Fibroblast of the aortic adventitia (primary cell): ENCODE measurements at places on chromosomes 7 and 10.

GRCh38 chr10:45439873-45440272 is 65.9 kb downstream of the ALOX5 start:
- DNase-seq, result no peak

DNA sequence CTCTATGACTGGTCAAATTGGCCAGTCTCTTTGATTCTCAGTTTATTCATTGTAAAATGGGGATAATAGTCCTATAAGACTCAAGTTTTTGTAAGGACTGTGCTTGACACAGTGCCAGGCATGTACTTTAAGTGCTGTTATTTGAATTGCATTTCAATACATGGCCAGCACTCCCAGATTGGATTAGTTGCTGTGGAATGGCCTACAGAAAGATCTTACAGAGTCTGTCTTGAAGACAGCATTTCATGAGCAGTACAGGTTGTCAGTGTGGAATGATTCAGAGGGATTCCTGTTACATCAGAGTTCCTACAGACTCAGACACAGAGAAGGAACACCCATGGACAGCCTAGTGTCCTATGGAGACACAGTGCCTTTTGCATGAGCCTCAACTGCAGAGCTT is 238.1 kb upstream of the BMPER start:
- DNase-seq, result peak; percentile 2

- DNase-seq, result peak; percentile 66
These were observed 614 bp upstream of the IFIT2 start for GRCh38 chr10:89301232-89301631.

DNA sequence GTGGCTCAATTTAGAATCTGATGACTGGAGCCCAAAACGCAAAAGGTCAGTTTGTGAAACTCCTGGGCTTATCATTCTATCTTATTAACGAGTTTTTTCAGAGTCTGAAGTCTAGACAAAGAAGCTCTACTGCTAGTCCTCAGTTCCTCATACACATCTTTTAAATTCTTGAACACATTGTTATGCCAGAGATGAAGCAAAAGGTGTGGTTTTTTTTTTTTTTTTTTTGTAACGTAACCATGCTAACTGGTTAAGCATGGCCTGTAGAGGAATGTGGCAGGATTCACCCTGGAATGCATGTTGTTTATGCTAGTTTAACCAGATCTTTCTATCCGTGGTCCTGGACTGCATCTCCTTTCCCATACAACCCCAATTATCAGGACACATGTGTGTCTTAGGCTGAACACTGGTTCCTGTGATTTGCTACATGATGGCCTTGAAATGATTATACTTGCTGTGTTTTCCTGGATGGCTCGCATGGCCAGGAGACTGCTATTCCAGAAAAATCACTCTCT is 79.3 kb upstream of the MDFIC start:
- DNase-seq, result no peak

DNA sequence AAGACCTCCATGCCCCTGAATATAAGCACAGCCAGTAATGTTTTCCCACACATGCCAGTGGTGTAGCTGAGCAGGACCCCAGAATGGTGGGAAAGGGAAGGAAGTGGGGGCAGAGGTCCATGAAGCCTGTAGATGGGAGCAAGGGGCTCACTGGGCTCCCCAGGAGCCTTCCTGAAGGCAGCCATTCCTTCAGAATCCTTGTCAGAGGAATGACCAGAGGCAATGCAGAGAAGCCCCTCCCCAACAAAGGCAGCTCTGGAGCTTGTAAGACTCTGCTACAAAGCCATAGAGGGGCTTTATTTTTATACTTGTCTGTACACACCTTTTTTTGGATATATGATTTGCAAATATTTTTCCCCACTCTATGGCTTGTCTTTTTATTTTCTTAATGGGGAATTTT is 165.0 kb upstream of the TCF7L2 start:
- no peak for DNase-seq

- peak; percentile 71 for DNase-seq
These were observed 52.5 kb downstream of the GPR37 start for GRCh38 chr7:124713086-124713485.

GRCh38 chr10:11118686-11119085 is 101.0 kb downstream of the CELF2 start:
- DNase-seq, result no peak

GRCh38 chr10:6819301-6819700 is 239.2 kb upstream of the PRKCQ start:
- no peak for DNase-seq

DNA sequence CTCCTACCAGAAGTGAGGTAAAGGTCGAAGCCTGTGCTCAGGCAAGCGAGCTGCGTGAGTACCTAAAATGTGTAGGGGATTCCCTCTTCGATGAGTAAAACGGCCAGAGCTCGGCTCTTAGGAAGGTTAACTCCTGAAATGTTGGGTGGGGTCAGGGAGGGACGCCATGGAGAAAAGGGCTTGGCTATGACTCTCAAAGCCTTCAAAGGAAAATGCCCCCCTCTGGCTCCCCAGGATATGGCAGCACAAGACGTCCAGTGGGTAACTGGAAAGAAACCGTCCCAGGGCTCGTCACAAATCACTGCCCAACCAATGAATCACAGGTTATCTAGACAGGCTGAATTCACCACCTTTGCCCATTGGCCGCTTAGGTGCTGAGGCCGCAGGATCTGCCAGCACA is 58.0 kb downstream of the CALML3 start:
- no peak for DNase-seq

- DNase-seq, result peak; percentile 58
These were observed 1.3 kb downstream of the PDZD8 start for GRCh38 chr10:117373823-117374505.

DNA sequence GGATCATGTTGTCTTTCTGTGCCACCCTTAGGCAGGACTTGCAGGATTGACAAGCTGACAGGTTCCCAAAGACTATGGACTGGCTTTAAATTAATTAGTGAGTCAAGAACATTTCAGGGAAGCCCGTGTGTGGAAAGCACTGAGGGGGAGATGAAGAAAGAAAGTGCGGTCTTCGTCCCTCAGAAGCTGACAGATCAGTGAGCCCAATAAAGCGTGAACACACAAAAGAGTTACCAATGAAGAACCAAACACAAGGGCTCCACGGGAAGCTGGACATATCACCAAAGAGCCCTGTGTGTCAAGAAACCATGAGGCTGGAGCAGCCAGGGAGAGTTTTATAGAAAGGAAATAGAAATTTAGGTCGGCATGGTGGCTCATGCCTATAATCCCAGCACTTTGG is 725.8 kb downstream of the PARD3 start:
- no peak for DNase-seq

DNA sequence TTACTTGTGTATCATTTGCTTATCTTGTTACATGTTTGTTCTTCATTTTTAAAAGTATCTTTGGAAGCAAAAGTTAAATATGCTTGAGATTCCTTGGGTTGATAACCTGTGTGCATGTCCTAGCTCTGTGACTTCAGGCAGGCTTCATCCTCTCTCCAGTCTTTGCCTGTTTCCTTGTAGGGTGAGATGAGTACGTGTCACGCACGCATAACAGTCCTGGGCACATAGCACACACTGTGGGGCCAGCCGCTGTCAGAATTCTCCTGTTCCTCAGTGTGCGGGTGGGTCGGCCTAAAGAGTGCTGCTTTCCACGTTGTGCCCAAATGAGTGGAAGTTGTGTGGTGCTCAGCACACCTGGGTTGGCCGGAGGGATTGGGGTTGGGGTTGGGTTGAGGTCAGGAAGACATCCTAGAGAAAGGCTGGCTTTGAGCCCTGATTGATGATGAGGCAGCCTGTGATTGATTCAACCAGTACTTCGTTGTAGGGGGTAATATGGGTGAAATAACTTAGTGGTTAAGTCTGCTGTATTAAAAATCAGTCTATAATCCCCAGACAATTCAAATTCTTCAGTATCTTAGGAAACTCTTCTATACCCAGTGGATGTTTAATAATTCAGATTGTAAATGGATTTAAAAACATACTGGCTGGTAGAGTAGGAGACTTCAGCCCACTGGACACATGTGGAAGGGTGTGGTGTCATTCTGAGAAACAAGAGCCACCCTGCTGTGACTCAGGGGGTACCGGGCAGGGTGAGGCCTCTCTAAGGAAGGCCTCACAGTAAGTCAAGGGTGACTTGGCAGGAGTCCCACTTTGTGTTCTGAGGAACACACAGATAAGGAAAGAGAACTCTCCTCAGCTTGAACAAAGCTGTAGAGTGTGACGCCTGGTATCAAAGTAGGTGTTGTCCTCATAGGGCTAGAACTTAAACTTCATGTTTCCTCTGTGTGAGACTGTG is 54.8 kb downstream of the DAGLB start:
- peak; percentile 87 for DNase-seq

GRCh38 chr10:338171-339037 is 203.1 kb downstream of the ZMYND11 start:
- peak; percentile 78 for DNase-seq

- DNase-seq, result no peak
These were observed 147.3 kb downstream of the ZNF33B start for GRCh38 chr10:42491001-42491592.

GRCh38 chr7:88321694-88322093 is 15.0 kb upstream of the STEAP4 start:
- DNase-seq, result no peak
